ENCODE measurements at places on chromosomes 1 and 21.

- no peak for DNase-seq
Measured at GRCh38 chr1:201826830-201827229, 2.1 kb upstream of the IPO9 start.

DNA sequence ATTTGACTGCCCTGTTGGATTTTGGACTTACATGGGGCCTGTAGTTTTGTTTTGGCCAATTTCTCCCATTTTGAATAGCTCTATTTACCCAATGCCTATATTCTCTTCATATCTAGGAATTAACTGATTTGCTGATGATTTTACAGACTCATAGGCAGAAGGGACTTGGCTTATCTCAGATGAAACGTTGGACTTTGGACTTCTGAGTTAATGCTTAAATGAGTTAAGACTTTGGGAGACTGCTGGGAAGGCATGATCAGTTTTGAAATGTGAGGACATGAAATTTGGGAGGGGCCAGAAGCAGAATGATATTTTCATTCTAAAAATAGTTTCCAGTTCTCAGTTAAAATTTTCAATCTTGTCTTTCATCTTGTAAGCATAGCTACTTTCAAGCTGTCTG, 222.3 kb downstream of the COP1 start:
- DNase-seq, result no peak

DNA sequence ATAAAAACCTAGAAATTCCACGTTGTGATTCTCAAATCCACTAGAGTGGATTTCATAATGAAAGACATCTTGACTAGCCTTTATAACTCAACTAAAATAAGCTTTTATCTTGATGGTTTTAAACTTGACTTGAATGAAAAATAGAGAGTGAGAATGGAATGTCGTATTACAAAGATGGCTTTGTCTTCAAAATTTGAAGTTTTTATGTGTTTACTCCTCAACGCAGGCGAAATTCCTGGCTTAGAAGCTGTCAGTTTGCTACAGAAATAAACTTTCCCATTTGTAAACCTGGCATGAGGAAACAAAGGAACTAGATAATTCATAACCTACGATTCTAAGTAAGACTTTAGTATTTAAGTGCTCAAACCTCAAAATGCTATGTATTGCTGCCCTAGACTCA, 90.0 kb upstream of the KRTAP19-8 start:
- DNase-seq, result no peak

- DNase-seq, result no peak
Measured at GRCh38 chr1:201307760-201308499, 24.6 kb downstream of the PKP1 start.

GRCh38 chr1:116772648-116773045, 18.4 kb downstream of the CD2 start:
- DNase-seq, result peak; percentile 6

Data from spinal cord (tissue), 10 donors.